ENCODE measurements at places on chromosomes 6 and 20.

- no peak for DNase-seq
These were observed 385.3 kb upstream of the SOX4 start for GRCh38 chr6:21208081-21208795.

GRCh38 chr20:63942250-63942951 lies 13.8 kb downstream of the UCKL1 start:
- DNase-seq = no peak

- DNase-seq = no peak
These were observed 55.5 kb downstream of the PRDM1 start for GRCh38 chr6:106141441-106142237.

GRCh38 chr6:117677553-117678141 lies 2.4 kb downstream of the NUS1 start:
- DNase-seq = peak; percentile 54

- DNase-seq = no peak
These were observed 48.4 kb downstream of the DHX35 start for GRCh38 chr20:39010496-39010895.

GRCh38 chr6:136323431-136324112 lies 33.9 kb upstream of the BCLAF1 start:
- peak; percentile 49 for DNase-seq

- peak; percentile 35 for DNase-seq
These were observed 21.4 kb upstream of the PREP start for GRCh38 chr6:105424175-105424783.

DNA sequence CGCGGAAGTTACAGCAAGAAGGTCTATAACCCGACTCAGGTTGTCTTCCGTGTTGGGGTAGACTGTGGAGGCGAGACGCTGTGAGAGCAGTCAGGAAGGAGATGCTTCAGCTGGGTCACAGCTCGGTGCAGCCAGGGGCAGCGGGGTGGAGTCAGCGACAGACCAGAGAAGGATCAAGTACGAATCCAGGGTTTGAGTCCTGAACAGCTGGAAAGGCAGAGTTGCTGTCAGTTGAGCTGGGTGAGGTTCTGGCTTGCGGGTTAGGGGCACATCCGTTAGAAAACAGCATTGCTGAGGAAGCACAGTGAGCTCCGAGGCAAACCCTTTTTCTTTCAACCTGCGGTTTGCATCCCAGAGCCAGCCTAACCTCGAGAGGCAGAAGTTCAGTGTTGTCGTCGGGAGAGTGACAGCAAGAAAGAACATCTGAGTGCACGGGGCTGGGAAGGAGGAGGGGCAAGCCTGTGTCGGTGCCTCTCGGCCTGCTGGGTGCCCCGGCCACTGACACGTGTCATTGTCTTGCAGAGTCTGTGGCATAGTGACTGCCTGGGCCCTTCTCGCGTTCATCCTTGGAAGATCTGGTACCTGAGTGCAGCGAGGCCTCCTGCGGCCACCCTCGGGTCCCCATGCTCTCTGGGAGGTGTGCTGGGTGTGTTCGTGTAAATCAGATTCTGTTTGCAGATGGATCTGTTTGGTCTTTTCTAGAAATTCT lies 20.0 kb downstream of the PNLDC1 start:
- DNase-seq = no peak

DNA sequence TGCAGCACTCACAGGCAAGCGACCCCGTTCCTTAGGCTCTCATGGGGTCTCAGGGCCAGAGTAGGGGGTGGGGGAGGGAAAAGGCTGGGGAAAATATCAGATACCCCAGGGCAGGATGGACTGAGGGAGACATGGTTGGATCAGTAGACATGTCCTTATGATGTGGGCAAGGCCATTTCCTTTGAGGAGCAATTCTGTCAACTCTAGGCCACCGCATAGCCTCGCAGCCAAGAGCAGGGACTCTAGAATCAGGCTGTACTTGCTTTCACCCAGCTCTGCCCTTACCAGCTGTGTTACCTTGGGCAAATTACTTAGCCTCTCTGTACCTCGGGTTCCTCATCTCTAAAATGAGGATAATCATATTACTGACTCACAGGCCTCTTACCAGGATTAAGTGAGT lies 2.2 kb upstream of the MAPK13 start:
- no peak for DNase-seq

DNA sequence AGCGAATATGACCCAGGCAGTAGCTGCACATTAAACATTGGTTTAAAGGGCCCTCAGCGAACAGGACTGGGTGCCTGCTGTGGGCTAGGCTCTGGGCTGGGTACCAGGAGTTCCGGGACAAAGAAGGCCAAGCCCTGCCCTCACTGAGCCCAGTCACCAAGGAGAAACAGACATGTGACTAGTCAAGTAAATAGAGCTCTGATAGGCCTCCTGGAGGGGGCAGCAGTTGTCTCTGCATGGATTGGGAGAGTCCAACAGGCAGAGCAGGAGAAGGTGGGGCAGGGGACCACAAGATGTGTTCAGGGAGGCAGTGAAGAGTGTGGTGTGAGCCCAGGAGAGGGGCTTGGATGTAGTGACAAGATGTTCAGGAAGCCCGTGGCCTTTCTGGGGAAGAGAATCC lies 3.1 kb downstream of the HM13 start:
- peak; percentile 71 for DNase-seq

GRCh38 chr6:128327890-128328289 lies 192.5 kb downstream of the PTPRK start:
- peak; percentile 18 for DNase-seq

GRCh38 chr20:21024420-21024819 lies 81.7 kb downstream of the LINC00237 start:
- DNase-seq = no peak

GRCh38 chr6:111583986-111584385 lies 21.7 kb downstream of the TRAF3IP2 start:
- no peak for DNase-seq

GRCh38 chr6:136737374-136737844 lies 54.9 kb downstream of the MAP3K5 start:
- no peak for DNase-seq

GRCh38 chr20:835608-836045 lies 2.1 kb downstream of the FAM110A start:
- DNase-seq = no peak

GRCh38 chr20:1533059-1533458 lies 24.4 kb downstream of the SIRPD start:
- DNase-seq = no peak

DNA sequence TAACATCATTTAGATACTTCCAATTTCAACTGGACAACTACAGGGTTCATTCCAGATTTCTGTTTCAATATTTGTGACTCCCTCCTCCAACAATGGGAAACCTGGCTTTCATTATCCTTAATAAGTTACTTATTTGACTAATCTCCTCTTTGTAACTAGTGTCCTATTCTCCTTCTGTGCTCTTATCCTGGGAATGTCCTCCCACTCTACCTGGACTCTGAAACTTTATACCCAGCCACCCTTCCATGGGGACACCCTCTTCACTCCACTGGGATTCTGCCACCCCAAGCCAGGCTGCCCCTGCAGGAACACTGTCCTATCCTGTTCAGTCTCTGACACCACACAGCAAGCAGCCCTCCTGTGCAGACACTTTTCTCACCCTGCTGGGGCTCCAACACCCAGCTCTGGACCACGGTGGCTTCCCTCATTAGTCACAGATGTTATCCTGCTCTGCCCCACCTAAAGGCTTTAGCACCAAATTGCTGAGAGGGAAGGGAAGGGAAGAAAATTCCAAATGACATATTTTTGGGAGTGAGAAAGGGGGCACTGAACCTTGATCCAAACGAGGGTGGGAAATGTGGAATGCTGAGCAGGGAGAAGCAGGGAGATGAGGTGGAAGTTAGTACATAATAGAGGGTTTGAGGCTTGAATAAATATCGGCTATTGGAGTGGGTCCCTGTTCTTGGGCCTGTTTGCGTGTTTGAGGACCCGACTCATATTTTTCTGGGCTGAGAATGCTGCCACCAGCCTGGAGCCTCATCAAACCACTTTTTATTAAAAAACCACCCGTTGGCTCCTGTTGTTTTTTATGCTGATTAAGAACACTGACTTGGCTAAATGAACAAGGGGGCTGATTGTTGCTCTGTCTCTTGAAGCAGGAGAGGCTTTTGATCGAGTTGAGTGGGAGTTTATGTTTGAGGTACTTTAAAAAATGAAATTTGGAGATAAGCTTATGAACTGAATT lies 54.0 kb upstream of the AKIRIN2 start:
- no peak for DNase-seq

- no peak for DNase-seq
These were observed 548.2 kb upstream of the FLRT3 start for GRCh38 chr20:14885661-14886060.

GRCh38 chr6:11923621-11924020 lies 88.5 kb upstream of the HIVEP1 start:
- DNase-seq = no peak

GRCh38 chr6:5142915-5143314 lies 57.8 kb downstream of the PPP1R3G start:
- DNase-seq = no peak

DNA sequence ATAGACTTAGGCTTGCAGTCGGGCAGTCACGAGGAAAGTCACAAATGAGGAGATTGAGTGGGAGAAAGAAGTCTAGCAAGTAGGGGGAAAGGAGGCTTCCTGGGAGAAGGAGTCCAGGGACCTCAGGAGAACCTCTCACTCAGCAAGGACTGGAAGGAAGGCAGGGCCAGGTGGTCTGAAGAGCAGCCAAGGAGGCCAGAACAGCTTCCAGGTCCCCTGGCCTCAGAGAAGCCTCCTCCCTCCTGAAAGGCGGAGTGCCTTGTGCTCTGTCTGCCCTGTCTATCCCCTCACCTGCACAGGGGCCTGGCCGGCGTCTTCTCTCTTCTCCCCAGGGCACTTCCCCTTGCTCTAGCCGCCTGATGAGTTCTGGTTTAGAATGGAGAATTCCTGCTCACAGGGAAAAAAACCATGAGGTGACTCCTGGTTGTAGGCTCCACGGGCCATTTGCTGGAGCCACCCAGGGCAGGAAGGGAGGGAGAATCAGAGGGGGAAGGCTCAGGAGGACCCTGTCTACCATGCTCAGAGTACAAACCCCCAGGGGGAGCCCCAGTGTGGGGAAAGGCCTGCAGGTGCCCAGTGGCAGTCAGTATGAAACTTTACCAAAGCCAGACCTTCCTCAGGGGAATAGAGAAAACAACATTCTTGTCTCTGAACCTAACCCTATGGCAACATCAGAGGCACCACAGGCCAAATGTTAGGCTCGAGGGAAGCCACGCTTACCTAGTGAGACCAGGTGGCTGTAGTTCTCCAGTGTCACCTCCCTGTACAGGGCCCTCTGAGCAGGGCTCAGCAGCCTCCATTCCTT lies 11.2 kb downstream of the ZNF337 start:
- DNase-seq = no peak

DNA sequence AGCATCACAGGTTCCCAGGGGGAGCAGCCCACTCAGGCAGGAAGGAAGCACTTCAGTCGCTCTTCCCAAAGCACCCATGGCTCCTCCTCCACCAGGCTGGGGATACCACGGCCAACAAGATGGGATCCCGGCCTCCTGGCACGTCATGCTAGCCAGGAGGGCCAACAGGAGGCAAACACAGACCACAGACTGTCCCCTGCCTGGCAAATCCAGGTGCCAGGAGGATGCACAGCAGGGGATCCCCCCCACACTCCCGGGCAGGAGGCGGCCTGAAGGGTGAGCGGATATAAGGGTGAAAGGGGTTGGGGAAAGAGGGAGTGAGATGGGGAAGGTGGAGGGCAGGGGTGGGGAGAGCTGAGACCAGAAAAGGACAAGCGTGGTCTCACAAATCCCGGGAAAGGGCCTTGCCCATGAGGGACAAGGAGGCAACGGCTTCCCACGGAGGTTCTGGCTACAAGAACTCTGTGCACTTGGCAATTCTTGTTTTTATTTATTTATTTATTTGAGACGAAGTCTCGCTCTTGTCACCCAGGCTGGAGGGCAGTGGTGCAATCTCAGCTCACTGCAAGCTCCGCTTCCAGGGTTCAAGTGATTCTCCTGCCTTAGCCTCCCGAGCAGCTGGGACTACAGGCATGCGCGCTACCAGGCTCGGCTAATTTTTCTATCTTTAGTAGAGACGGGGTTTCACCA lies 7.2 kb downstream of the PXDC1 start:
- DNase-seq = peak; percentile 34

- no peak for DNase-seq
These were observed 11.7 kb downstream of the ACSS1 start for GRCh38 chr20:25046181-25046641.

GRCh38 chr6:148990403-148990802 lies 243.6 kb downstream of the UST start:
- no peak for DNase-seq

DNA sequence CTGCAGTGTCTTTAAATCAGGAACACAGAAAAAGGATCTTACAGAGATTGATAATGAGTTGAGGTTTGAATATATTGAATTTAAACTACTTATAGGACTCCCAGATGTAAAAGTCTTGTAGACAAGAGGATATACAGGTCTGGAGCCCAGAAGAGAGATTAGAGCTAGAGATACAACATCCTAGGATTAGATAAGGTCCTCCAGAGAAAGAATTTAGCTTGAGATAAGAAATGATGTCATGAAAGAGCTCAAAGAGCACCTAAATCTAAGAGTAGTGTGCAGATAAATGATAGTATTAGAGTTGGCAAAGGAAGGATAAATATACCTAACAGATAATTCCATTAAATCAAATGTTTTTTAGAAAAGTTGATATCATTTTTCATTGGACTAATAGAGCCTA lies 23.9 kb downstream of the EPM2A start:
- no peak for DNase-seq

DNA sequence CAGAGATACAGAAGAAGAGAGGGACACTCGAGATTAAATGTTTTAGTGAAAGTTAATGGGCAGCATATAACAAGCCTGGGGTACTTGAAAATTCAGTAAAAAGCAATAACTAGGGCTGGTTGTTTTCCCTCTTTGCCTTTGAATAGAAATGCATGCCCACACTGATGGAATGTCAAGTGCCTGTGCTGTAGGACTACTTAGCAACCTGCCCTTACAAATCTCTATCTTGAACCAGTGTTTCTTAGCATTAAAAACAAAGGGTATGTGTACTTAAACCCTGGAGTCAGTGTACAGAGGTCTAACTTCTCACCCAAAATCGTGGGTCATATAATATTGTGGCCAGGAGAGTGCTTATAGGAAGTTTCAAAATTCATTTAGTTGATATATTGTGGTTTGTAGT lies 37.1 kb downstream of the RNF144B start:
- DNase-seq = no peak

- DNase-seq = peak; percentile 93
These were observed 95.5 kb upstream of the AGPAT4 start for GRCh38 chr6:161369339-161369738.

DNA sequence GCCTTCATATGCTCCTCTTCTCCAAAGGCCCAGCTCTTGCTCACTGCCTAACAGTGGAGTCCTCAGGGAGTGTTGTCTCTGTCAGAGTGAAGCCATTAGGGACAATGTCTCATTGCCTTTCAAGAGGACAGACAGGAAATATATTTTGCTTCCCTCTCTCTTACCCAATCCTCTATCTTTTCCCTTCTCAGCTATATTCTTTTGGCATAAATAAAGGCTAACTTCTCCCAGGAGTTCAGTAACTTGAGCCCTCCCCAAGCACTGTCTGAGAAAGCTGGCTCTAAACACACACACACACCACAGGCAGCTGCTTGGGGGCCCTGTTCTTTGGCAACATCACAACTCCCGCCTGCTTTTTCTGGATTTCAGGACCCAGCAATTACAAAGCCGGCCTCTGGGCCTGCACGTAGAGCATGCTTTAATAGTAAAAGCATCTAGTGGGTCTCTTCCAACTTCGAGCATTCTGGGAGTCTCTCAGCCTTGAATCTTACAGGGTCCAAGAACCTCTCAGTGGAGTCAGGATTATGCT lies 34.7 kb upstream of the LAMA4 start:
- peak; percentile 98 for DNase-seq

Measured in fibroblast of gingiva (primary cell).